Cardiac septum (tissue), 1 donor: ENCODE measurements at places on chromosomes 7 and 10. TPM values are rescaled to one million over a fixed set of nuclear protein-coding genes. Genes with fewer than 3 reads are reported as not detected.

- no peak for DNase-seq
Observed at GRCh38 chr10:11265484-11265883, 247.8 kb downstream of the CELF2 start.

- no peak for DNase-seq
Observed at GRCh38 chr10:69307434-69307833, 29.1 kb downstream of the HK1 start.

- DNase-seq: peak; percentile 93
Observed at GRCh38 chr10:126041804-126042231, 145.5 kb downstream of the FANK1 start.

GRCh38 chr10:29896053-29896452, 163.3 kb downstream of the JCAD start:
- no peak for DNase-seq

GRCh38 chr10:123945325-123945920, 53.8 kb upstream of the CPXM2 start:
- no peak for DNase-seq

- DNase-seq: peak; percentile 100
Observed at GRCh38 chr7:139359366-139360209, at the start of gene LUC7L2. LUC7L2 (plus strand) TSS chr7:139359894; CDS start chr7:139360262, 368 bp downstream.

Gene ZNF775
- 3.4 TPM for total RNA-seq

Gene SORCS3
- not detected for total RNA-seq

GRCh38 chr10:4266416-4267085, 481.5 kb upstream of the KLF6 start:
- no peak for DNase-seq

Gene SFTPA1
- total RNA-seq: 0.19 TPM

DNA sequence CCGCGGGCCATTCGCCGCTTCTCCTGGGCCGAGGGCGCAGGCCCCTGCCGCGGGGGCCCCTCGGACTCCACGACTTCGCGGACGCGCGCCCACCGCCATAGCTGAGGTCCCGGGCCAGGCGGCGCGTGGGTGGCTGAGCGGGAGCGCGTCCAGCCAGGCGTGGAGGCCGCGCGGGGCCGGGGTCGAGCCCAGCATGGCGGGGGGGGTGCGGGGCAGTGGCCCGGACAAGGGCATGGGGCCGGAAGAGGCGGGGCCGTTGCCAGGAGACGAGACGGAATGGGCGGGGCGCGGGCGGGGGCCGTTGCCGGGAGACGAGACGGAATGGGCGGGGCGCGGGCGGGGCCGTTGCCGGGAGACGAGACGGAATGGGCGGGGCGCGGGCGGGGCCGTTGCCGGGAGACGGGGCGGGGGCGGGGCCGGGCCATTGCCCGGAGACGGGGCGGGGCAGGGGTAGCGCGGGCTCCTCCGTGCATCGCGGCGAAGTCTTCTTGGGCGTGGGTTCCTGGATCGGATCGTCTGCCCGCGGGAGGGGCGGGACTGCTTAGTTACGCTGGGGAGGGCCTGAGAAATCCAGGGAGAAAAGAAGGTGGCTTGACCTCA, 14.8 kb downstream of the ADAM8 start:
- DNase-seq: peak; percentile 97

GRCh38 chr7:146486519-146486918, 369.9 kb downstream of the CNTNAP2 start:
- DNase-seq: no peak

- DNase-seq: peak; percentile 71
Observed at GRCh38 chr7:44320794-44321371, 4.5 kb downstream of the CAMK2B start.

DNA sequence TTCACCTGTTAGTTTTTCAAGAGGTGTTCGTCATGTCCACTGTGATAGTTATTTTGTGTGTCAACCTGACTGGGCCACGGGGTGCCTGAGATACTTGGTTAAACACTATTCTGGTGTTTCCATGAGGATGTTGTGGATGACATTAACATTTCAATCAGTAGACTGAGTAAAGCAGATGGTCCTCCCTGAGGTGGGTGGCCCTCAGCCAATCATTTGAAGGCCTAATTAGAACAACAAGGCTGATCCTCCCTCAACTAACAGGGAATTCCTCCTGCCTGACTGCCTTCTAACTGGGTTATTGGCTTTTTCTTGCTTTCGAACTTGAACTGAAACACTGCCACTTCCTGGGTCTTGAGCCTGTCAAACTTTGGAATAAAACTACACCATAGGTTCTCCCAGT, 75.8 kb downstream of the ENO4 start:
- no peak for DNase-seq

Gene MACC1
- total RNA-seq: 0.13 TPM

Gene MALRD1
- total RNA-seq: 0.40 TPM

DNA sequence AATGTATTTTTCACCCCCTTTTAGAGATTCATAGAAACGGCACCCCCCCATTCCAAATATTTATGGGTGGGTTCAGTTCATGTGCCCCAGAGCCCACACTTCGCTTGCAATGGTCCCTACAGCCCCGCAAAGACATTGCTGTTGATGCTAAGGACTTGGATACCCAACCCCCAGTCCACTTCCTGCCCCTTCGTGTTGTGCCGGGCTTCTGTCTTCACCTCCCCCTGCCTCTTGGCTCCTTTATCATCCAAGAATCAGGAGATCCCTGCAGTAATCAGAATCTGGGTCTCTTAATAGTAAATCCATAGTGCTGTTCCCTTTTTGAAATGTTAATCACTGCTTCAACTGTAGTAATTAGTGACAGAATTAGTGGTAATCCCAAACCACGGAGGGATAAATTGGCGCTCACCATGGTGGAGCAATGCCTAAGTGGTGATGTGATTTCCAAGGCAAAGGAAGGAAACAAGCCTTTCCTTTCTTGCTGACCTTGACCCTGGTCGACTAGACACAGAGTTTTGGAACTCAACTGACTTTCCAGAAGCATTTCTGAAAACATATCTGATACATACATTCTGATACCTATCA, 67.7 kb downstream of the HK1 start:
- no peak for DNase-seq

Gene CLEC5A
- 1.6 TPM for total RNA-seq

Gene UNCX
- not detected for total RNA-seq

- no peak for DNase-seq
Observed at GRCh38 chr7:93145354-93145753, 2.8 kb downstream of the SAMD9L start.

Gene CDC14C
- total RNA-seq: not detected

DNA sequence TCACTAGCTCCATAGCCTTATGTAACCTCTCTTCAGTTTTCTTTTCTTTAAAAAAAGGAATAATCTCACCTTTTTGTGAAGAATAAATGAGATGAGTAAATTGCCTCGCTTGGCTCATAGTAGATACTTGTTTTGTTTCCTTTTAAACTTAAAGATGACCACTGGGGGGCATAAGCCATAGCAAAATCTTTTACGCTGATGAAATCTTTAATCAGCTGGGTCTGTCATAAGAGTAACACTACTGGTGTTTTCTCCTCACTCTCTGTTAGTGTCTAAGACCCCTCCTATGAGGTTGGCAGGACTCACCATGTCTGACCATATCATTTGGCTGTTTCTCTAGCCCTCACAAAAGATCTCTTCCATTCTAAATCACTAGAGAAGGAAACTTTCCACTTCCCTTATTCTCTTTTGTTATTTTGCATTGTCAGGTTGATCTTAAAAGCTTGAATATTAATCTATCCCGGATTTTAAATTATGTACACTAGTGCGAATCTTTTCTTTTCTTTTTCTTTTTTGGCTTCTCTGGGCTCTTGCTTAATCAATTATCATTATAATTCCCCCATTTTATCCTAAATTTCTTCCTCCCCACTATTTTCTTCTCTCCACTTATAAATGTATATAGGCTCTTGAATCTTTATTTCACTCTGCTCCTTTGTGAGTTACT, 12.5 kb downstream of the STAG3 start:
- DNase-seq: no peak

DNA sequence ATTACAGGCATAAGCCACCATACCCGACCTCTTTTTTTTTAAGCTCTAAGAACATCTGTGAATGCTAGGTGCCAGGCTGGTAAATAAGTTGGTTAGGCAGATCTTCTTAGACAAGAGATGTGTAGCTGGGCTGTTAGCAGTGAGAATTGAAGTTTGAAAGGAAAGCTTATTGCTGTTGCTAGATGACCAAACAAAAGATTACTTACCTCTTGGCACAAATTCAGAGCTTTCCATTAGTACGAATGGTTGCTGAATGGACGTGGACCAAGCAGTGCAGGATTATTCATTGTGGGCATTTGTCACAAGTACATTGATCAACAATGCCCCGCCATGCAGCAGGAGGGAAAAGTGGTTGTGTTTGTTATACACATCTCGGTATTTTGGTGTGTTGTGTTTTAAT, 131.2 kb downstream of the GFRA1 start:
- DNase-seq: no peak

Gene ATP6V0A4
- total RNA-seq: not detected

- DNase-seq: no peak
Observed at GRCh38 chr10:11831520-11831951, 8.4 kb downstream of the PROSER2 start.

DNA sequence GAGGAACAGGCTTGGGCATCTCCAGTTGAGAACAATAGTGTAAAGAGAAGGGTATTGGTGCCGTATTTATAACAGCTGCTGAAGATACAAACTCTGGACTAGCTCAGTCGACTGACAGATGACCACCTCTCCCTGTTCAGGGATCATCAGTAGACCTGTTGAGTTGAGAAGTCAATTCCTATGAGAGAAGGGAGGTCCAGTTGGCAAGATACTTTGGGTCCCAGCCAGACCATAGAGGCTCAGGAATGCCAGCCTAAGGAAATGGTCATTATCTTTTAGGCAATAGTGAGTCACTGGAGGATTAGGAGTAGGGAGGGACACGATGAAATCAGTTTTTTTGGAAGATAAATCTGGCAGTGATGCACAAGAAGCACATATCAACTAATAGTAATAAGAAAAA, 202.9 kb downstream of the TRIL start:
- no peak for DNase-seq

Gene HYCC1
- 38.9 TPM for total RNA-seq

GRCh38 chr10:86955501-86956194, 1.8 kb downstream of the MMRN2 start:
- DNase-seq: no peak

DNA sequence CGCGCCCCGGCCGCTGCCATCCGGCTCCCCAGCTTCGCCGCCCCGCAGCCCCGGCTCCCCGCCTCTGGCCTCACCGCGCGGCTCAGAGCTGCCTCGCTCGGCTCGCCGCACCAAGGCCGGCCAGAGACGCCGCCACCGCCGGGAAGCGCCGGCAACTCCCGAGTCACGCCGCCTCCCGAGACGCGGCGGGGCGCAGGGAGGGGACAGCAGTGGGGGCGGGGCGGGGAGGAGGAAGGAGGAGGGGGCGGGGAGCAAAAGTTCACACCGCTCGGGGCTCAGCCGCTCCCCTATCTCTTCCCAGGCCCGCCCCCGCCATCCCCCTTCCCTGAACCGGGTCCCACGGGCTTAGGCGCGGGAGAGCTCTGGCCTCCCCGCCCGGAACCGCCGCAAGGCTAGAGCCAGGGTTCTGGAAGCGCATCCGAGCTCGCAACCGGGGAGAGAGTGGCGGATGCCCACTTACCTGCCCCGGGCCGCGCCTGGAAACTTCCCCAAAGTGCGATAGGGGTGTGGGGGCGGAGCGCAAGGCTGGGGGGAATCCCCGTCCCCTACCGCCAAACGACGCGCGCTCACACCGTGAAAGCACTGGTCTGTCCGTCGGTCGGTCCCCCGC, 1.0 kb downstream of the CHST15 start:
- peak; percentile 90 for DNase-seq

Gene SLC26A5
- not detected for total RNA-seq

Gene TUBGCP2
- 39.4 TPM for total RNA-seq

DNA sequence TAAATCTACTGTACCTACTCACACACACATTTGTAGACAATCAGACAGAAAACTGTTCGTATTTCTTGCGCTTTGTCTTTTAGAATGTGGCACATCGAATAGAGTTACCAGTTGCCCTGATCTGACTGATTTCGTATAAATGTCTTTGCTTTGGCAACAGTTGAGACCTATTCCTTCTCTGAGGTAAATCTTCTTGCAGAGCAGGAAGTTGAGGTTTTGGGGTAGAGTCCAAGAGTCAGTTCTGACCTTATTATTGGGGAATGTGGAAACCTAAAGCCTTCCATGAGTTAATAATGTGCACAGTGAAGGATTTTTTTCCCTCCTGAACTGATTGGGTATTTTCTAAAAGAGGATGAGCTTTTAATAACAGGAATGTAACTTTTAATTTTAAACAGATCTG, 135.3 kb downstream of the KIAA1217 start:
- no peak for DNase-seq

Gene SH2D4B
- not detected for total RNA-seq

DNA sequence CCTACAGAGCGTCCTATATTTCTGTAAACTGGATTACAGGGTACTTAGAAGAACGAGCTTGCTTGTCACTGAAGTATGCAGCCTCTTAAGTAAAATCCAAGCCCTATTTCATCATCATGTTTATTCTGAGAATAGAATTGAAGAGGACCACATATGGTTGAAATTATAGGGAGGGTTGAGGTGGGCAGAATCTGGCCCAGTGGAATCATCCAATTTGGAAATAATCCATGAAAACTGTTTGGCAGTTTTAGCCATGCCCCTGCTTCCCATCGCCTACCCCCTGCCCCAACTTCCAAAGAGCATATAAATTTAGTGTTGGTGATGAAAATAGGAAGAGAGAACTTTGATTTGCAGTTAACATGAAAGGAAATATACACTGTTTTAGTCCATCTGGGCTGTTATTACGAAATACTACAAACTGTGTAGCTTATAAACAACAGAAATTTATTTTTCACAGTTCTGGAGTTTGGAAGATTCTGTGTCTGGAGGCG, 150.4 kb downstream of the PRKG1 start:
- no peak for DNase-seq

- DNase-seq: no peak
Observed at GRCh38 chr7:128231021-128231420, 10.1 kb upstream of the LEP start.

Gene CLCN1
- not detected for total RNA-seq

Gene ADRA2A
- 1.1 TPM for total RNA-seq

Gene NUTM2E
- total RNA-seq: not detected

Gene MBLAC1
- 1.5 TPM for total RNA-seq

GRCh38 chr10:12492016-12492415, 142.7 kb downstream of the CAMK1D start:
- DNase-seq: no peak
